ENCODE measurements at places on chromosomes 1 and 21.

DNA sequence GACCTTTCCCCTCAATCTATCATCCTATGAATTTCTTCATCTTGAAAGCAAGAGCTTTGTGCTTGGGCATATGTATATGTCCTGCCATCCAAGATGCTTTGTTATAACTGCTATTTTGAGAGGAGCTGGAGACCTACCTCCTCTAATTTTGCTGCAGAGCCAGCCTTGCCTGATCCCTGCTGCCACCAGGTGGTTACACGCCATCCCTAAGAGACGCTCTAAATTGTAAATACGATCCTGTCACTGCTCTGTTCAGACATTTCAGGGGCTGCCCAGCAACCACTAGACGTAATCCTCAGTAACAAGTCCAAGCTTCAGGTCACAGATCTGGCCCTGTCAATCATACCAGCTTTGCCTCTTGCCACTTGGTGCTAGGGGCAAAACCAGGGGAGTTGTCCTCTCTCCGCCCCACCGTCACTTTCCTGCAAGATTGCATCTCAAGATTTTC lies 32.9 kb downstream of the GPA33 start:
- DNase-seq: no peak

GRCh38 chr1:68644504-68644903 lies 147.6 kb upstream of the DEPDC1 start:
- DNase-seq: no peak

GRCh38 chr1:222284466-222284865 lies 263.4 kb downstream of the HHIPL2 start:
- no peak for DNase-seq

GRCh38 chr1:193059282-193060114 lies at the start of the genes RO60 and UCHL5:
Gene RO60 (plus strand): TSS chr1:193059612. CDS start chr1:193069055, 9,443 bp downstream.
Gene UCHL5 (minus strand): TSS chr1:193059360. CDS start chr1:193059260, 100 bp downstream.
- DNase-seq: peak; percentile 97

DNA sequence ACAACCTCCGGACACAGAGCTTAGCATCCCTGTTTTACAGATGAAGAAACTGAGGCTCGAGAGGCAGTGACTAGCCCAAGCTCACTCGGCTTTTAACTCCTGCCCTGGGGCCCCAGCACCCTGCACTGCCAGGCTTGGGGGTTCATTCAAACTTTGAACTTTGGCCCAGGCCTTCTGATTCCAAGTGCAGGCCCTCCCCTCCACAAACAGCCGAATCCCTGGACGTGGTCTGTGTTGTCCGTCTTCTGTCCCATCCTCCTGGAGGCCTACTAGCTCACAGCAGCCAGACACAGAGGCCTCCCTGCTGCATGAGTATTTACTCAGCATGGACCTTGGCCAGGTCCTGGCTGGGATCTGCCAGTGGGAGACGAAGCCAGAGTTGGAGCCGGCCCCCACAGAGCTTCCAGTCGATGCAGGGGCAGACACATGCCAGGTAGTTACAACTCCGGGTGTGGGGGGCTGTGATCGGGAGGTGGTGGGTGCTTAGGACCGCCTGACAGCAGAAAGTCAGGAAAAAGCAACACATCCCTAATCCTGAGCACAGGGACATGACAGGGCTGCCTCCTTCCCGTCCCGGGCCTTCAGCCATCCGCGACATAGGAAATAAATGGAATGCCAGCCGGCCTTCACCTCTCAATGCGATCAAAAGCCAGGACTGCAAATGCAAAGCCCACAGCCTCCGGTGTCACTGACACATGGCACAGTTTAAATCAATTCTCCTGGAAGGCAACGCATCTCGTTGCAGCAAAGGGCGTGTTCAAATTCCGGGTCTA lies 7.4 kb downstream of the IFFO2 start:
- no peak for DNase-seq
